NCI-H69 (cell line): ENCODE measurements at places on chromosomes 3 and 15.
A peak's percentile ranks its signal among the peaks of the same experiment; 100 is the strongest.

- DNase-seq: no peak
Measured at GRCh38 chr15:72770673-72771328, 12.8 kb downstream of the ADPGK start.

- peak; percentile 55 for DNase-seq
Measured at GRCh38 chr3:32743934-32744333, 58.9 kb downstream of the CNOT10 start.

- DNase-seq: peak; percentile 42
Measured at GRCh38 chr15:81492331-81492968, 118.4 kb upstream of the TMC3 start.

DNA sequence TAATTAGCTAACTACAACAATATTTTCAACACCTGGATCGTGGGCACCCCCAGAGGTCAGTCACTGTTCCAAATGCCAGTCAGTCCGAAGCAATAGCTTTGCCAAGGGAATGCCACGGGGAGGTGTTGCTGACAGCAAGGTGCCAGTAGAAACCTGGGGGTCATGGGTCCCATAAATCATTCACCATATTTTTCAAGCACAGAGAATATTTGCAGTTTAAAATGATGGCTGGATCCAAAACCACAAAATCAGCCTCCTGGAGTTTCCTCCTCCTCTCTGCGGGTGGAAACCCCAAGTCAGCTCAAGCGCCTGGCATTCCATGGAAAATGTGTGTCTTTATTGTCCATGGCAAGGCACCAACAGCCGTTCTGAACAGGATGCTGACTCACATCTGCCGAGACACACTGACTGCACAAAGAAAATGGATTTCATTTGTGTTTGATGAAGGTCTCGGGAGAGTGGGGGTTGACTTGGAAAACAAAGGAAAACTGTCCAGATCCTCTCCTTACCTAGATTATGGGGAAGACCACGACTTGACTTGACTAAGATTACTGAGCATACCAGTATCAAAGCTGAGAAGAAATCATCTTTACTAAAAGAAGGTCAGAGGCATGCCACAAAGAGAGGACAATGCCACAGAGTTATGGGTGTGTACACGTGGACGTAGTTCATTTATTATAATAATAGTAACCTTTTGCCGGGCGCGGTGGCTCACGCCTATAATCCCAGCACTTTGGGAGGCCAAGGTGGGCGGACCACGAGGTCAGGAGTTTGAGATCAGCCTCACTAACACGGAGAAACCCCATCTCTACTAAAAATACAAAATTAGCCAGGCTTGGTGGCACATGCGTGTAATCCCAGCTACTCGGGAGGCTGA lies 26.4 kb downstream of the ANXA2 start:
- DNase-seq: peak; percentile 98

DNA sequence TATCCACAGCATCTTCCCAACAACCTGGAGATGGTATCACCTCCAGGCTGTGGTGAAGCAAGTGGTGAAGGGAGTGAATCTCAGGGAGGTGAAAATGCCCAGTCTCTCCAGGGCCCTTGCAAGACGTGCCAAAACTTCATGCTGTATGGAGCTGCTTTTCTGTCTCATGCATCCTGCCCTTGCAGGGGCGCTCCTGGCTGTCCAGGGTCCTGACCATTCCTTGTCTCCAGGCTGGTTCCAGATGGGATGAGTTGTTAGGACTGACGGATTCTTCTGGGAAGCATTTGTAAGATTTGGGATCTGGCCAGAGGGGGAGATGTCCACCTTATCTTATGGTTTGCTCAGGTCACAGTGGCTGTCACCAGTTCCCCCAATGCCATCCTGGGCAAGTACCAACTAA lies 15.8 kb downstream of the TGM4 start:
- DNase-seq: no peak

GRCh38 chr3:143731776-143732175 lies 116.5 kb downstream of the SLC9A9 start:
- peak; percentile 66 for DNase-seq

- no peak for DNase-seq
Measured at GRCh38 chr15:84790676-84791075, 26.5 kb upstream of the ALPK3 start.

- DNase-seq: no peak
Measured at GRCh38 chr3:55065331-55065730, 137.5 kb upstream of the LRTM1 start.

- DNase-seq: no peak
Measured at GRCh38 chr3:10993729-10994065, 1.1 kb downstream of the SLC6A1 start.

- DNase-seq: no peak
Measured at GRCh38 chr3:17227472-17227871, 342.7 kb downstream of the PLCL2 start.

DNA sequence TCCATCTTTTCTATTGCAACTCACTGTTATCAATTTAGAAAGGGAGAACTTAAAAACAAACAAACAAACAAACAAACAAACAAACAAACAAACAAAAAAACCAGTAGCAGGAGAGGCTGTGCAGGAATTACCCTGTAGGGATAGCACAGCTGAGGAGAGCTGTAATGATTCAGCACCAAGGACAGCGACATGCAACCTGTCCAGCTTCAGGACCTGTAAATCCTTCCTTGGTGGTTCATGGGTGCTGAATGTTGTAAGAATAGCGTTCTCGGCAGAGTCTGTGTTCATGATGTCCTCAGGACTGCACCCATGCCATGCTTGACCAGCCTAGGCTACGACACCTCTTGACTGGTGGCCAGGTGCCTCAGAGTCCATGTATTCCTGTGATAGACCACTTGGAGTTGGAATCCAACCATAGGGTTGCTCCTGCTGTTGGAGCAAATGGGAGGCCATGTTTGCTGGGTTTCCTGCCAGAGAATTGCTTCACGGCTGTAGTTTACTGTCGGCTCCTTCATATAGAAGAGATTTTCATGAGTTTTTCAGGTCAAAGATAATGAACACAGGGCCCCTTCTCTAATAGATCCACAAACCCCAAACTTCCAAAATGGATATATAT lies 65.9 kb downstream of the CACNA2D3 start:
- no peak for DNase-seq

DNA sequence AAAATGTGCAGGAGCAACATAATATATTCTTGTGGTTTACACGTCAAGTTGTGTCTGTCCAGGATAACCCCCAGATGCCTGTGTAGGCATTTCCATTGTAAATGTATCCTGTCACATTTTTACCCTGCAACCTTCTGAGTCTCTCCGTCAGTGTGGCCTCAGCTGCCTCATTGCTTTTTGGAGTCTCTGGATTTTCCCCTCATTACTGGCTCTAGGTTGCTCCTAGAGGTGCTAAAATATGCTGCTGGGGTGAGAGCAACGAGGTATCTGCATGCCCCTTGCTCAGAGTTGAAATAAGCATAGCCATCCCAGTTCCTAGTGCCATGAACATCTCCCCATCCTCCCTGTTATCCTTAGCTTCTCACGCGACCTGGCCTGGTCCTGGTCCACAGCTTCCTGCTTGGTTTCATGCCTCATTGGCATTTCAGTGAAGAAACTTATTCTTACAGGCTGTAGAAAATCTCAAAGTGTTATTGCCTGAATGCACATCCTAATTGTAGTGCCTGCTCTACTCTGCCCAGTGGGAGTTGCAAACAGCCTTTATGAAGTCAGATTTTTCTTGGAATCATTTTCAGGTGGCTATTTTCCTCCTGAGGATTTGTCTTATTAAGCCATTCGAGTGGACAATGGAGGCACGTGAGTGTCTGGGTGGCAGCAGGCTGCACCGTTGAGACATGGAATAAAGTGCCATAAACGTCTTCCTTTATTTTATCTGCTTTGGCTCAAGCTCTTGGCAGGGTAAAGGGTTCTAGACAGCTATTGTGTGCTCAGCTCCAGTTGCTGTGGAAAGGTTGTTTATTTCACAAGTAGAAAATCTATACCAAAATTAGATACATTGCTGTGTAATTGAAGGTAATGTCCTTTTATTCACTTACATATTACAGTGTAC lies 33.2 kb downstream of the OXNAD1 start:
- DNase-seq: no peak

DNA sequence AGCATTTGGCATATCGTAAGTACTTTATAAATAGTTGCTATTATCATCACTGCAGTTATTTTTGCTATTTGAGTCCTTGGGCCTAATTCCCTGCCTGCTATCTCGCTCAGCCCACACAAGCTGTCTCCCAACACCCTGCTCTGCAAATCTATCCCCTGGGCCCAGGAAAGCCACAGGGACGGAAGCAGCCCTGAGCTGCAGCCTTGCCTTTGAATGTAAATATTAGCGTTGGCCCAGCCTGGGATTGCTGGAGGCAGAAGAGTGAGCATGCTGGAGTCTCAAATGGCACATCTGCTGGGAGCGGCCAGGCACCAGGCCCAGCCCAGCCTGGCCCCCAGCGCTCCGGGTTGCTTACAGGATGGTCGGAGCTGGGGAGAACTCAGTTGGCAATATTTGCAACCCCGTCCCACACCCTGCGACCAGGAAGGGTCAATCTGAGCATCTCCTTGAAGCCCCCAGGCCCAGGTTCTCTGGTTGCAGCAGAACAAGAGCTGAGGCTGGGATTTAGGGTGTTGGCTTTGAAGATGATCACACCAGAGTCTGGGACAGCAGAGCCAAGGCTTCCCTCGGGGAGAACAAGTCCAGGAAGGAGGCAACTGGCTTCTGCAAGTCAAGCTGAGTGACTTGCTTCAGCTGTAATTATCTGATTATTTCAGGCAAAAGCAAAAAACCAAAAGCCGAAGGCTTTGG lies 529.6 kb downstream of the SHQ1 start:
- peak; percentile 79 for DNase-seq

- no peak for DNase-seq
Measured at GRCh38 chr15:78795043-78795442, 16.2 kb downstream of the ADAMTS7 start.

GRCh38 chr3:55770077-55770476 lies 283.0 kb upstream of the WNT5A start:
- no peak for DNase-seq

- peak; percentile 40 for DNase-seq
Measured at GRCh38 chr3:49930922-49931321, 1.3 kb upstream of the MON1A start.

- DNase-seq: no peak
Measured at GRCh38 chr3:119695480-119695879, 7.3 kb upstream of the CFAP91 start.

GRCh38 chr3:78344918-78345317 lies 1305.0 kb downstream of the ROBO2 start:
- no peak for DNase-seq

GRCh38 chr3:46900007-46900292 lies 22.4 kb downstream of the PTH1R start:
- peak; percentile 84 for DNase-seq

GRCh38 chr15:71390096-71390495 lies 274.8 kb downstream of the THSD4 start:
- DNase-seq: no peak

- DNase-seq: no peak
Measured at GRCh38 chr3:117708601-117709000, 999.0 kb downstream of the TUSC7 start.

- DNase-seq: no peak
Measured at GRCh38 chr3:125641891-125642290, 46.6 kb upstream of the OSBPL11 start.

- no peak for DNase-seq
Measured at GRCh38 chr3:55538158-55538557, 51.1 kb upstream of the WNT5A start.

- no peak for DNase-seq
Measured at GRCh38 chr15:82771789-82772607, 33.9 kb downstream of the FSD2 start.

DNA sequence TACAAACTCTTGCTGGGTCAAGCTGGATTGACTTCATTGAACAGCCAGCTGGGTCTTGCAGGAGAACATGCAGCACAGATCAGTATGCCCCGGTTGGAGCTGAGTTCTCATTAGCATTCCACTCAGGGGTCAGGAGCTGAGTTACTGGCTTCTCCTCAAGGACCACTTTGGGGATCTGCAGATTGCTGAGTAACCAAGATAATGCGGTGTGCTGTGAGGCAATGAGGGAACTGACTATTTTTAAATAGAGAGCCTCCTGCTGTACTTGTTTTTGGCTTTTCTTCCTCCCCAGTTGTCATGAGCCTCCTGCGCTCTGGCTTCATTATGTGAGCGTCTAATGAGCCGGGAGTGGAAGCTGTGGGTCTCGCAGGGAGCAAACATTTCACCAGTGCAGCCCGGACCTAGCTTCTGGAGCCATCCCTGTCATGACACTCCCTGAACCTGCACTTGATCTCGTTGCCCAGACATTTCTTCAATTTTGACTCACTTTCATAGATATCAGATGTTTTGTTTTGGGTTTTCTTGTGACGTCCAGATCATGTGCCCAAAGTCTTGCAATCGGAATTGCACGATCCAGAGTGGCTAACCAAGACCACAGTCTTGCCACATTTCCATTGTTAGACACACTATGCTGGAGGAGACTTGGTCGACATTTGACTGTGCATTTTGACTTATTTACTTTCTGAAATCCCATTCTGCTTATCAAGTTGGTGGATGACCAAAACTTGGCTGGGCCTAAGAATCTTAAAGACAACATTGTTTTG lies 327.2 kb downstream of the LRTM1 start:
- DNase-seq: no peak

GRCh38 chr3:194837457-194838127 lies 151.9 kb downstream of the FAM43A start:
- DNase-seq: no peak

DNA sequence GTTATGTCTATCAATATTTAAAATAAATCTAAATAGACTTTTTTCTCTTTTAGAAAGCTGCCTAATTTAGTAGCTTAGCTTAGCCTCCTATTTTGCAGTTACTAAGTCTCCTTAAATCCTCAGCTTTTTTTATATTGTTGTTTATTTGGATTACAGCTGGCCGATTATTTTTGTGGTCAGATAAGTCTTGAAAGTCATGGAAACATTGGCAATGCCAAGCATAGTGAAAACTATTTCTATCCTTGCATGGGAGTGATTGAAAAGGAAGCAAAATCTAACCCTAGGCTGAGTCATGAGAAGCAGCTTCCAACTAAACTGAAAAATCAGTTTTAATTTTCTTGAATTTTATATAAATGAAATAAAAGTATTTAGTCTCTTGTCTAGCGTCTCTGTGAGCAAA lies 1063.0 kb upstream of the GBE1 start:
- DNase-seq: no peak

DNA sequence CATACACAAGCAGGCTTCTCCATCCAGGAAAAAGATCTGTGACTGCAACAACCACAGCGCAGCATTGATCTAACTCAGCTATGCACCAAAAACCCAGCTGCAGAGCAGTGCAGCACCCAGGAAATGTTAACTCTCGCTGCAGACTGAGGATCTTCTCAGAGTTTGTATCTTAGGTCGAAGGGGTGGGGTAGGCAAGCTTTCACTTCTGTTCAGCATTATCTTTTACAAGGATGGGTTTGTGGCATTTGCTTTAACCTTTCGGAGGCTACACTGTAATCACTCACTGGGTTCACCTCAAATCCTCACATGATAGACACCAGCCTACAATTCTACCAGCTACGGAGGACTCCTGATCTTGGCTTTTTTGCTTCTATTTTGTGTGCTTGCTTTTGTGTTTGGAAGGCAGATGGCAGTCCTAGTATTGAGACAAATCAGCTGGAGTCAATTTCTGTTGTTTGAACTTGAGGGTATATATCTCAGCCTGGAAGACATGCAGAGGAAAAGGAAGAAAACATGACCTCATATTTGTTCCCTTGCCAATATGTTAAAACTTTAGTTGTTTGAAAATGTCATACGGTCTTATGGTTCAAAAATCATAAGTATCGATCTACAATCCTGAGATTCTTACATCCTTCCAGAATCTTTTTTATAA lies 25.2 kb downstream of the LRRK1 start:
- DNase-seq: no peak
